ENCODE measurements at places on chromosomes 16 and 17.

DNA sequence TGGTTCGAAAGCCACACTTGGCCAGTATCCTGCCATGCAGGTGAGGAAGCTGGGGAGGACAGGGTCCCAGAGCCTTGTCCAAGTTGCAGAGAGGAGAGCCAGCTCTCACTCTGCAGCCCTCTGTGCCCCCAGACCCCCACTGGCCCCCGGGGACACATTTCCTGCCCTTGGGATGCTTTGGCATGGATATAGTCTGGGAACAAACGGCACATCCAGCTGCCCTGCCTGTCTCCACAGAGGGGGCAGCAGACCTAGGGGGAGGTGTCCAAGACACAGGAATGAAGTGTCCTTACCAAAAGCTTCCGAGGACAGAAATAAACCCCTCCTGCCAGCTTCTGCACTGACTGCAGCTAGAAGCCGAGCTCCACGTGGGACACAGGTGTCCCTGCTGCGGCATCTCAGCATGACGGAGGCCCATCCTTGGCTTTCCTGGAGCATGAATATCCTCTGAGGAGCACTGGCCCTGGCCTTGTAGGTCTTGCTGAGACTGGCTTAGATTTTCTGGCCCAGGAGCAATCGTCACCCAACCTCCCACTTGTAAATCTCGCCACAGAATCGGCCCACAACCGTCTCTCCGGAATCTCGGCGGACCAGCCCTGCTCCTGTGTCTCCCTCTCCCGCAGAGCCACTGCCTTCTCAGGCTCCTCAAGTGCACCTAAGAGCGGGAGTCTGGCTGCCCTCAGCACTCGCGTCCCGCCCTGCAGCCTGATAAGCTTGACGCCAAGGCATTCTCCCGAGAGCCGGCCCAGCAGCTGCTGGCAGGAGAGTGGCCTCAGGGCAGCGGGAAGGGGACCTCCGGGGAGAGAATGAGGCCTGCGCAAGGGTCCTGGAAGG, 1.1 kb upstream of the CAPN15 start:
- DNase-seq = peak; percentile 36

- no peak for DNase-seq
Measured at GRCh38 chr17:72795941-72796340, 296.5 kb downstream of the SLC39A11 start.

DNA sequence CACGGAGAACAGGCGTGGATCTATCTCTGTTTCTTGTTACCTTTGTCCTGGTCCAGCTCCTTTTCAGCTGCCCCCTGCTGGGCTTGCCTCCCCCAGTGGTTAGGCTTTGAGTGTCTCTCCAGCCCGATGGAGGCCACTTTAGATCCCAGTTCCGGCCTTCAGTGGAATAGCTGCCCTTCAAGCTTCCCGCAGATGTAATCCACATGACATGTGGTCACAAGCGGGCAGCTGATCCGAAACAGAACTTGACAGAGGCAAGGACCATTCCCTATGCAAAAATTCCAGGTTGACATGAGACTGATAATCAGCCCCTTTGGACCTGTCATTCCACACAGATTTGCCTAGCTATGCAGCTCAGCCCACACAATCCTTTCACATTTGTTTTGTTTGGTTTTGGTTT, 40.6 kb upstream of the AQP8 start:
- DNase-seq = no peak

DNA sequence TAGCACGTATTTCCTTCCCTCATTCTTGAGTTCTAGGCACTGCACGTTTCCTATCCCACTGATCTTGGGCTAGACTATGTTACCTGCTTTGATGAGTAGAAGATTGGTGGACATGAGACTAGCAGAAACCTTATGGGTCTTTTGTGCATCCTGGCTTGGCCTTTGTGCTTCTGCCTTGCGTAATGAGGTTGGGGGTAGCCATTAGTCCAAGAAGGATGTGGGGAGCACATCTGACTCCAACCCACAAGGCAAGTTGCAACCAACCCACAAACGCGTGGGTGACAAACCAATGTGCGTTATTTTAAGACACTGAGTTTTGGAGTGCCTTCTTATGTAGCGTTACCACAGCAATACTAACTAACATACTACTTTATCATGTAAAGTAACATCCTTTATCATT, 180.4 kb upstream of the IRX5 start:
- DNase-seq = no peak

GRCh38 chr17:5115673-5116651, at the start of gene USP6:
Gene USP6 (plus strand): TSS chr17:5116032. CDS start chr17:5130368, 14,336 bp downstream.
- no peak for DNase-seq

DNA sequence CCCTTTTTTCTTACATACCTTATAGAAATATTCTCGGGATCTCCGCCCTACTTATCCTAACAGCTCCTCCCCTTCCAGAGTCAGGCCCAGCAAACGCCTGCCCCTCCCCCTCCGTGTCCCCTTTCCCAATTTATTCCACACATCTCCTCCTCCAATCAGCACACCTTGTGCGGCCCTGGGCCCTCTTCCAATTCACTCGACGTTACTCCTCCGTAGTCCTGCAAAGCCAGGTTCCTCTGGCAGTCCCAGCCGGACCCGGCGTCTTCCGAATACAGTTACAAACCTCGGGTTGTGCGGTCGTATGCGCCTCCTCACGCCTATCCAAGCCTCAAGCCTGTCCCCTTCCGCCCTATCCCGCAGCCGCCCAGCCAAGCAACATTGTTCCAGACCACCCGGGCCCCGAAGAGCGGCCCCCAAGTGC, 677 bp downstream of the CBX1 start:
- no peak for DNase-seq

GRCh38 chr17:65158622-65159021, 21.5 kb downstream of the RGS9 start:
- no peak for DNase-seq

DNA sequence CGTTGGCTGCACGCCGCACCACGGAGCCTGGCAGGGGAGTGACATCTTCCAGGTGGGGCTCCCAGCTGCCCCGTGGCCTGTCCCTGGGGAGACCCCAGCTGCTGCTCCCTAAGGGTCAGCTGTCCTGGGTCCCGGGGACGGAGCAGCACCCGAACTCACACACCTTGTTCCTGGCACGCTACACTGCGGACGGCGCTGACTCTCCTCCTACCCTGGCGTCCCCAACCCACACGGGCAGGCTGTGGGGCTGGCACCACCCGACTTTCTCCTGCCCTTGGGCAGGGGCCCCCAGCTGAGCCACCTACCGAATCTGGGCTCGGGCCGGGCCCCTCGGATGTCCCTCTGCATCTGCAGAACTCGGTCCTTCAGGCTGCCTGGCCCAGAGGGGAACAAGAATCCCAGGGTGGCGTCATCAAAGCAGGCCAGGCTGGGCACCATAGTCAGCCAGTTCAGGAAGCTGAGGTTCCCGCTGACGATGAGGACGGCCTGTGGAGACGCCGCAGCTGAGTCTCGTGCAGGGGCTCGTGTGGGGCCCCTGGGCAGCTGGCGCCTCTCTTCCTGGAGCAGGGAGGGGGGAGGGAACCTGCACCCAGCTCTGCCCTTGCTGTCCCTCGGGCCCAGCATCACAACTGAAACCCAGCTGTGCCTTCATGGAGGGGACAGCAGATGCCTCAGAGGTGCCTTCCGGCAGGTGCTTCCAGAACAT, 70.5 kb upstream of the GNG13 start:
- no peak for DNase-seq

GRCh38 chr17:76623271-76624146, 20.0 kb downstream of the ST6GALNAC1 start:
- peak; percentile 81 for DNase-seq

DNA sequence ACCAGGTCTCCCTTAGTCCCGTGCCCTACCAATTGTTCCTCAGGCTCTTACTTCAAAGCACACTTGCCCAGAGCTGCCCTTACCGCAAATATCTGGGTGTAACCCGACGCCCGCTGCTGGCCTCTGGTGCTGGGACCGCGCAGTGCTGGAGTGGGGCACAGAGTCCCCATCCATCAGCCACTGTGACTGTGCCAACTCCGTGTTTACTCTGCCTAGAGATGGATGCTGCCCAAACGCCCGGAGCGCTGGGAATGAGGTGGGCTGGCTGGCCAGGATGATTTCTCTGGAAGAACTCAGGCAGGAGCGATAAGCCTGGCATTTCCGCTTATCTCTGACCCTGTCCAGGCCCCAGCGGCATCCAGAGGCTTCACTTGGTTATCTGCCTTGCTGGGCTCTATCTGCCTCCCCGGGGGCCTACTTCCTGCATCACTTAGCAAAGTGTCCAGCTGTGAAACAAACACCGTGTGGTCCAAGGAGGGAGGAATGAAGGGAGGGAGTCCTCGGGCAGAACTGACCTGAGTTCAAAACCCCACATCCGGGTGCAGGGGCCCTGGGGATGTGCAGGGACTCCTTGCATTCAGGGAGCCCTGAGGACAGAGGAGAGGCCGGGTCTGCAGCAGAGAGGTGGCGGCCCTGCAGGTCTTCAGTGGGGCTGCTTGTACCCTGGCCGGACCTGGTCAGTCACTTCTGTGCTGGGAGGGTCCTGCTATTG, 9.4 kb upstream of the MYLK3 start:
- DNase-seq = no peak

DNA sequence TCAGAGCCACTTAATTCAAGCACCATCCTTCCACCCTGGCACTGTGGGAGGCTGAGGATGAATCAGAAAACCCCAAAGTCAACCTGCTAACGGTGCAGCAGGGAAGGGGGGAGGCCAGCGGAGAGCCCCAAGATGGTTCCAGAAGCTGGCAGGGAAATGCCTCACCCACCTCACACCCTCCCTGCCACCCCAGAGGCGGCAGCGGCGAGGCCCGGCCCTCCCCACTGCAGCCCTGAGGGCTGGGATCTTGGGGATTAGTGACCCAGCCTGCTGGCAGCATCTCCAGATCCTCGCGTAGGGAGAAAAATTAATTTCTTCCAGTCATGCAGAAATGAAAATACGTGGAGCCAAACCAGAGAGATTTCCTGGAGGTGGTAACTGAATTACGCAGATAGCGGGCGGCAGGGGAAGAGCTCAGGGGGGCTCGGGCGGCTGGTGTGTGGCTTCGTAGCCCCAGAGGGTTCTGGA, 38.2 kb downstream of the CBFA2T3 start:
- DNase-seq = no peak

DNA sequence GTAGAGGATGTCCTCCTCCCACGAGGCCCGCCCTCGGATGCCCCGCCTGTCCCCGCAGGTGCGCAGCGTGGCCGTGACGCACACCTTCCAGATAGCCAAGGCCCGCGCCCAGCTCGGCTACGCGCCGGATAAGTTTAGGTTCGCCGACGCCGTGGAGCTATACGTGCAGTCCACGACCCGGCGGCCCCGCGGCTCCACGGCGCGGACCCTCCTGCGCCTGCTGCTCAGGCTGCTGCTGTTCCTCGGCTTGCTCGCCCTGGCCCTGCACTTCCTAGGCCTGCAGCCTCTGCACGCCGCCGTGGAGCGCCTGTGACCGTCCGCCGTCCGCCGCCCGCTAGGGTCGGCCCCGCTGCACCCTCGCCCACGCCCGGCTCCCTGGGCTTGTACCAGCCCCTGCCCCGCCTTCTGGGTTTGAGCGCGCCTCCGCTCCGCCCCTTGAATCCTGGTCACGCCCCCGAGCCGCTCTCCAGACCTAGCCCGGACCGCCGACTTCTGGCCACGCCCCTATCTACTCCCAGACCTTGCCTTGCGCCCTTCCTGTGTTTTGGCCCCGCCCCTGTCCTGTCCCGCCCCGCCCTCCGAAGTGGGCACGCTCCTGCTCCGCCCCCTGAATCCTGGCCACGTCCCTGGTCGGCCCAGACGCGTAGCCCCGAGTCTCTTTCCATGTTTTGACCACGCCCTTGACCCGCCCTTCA, 15.8 kb upstream of the EEF2K start:
- peak; percentile 82 for DNase-seq

DNA sequence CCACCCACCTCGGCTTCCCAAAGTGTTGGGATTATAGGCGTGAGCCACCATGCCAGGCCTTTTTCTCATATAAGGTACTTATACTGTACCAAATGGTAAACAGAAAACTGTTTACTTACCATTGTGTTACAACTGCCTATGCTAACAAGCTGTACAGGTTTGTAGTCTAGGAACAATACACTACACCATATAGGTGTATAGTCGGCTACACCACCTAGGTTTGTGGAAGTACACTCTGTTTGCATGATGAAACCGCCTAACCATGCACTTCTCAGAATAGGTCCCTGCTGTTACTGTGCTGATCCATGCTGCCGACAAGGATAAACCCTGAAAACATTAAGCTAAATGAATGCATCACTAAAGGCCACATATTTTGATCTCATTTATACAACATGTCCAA, 18.9 kb downstream of the DNAJA2 start:
- no peak for DNase-seq

DNA sequence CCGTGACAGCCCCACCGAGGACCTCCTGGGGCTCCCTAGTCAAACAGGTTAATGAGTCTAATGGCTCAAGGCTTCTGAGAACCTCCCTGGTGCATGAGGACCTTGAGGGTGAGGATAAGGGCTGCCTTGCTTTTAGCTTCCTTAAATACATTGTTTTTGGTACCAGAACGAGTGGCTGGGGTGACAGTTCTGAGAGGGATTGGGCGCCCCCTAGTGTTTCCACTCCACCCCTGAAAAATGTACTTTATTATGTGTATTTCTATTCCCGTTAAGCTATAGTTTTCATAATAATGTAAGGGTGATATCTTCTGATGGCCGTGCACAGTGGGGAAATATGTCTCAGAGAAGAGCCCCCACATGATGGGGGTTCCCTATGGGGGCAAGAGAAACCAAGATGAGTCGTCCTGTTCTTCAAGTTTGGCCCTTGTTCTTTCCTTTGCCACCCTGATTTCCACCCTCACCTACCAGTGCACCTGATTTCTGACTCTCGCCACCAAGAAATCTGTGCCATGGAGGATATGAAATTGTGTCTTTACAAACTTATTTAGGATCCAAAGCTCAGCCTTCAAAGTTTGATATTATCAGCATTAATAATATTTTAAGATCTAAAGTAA, 14.5 kb upstream of the VWA3A start:
- DNase-seq = peak; percentile 76

GRCh38 chr16:89549007-89549700, 11.3 kb upstream of the RPL13 start:
- no peak for DNase-seq

DNA sequence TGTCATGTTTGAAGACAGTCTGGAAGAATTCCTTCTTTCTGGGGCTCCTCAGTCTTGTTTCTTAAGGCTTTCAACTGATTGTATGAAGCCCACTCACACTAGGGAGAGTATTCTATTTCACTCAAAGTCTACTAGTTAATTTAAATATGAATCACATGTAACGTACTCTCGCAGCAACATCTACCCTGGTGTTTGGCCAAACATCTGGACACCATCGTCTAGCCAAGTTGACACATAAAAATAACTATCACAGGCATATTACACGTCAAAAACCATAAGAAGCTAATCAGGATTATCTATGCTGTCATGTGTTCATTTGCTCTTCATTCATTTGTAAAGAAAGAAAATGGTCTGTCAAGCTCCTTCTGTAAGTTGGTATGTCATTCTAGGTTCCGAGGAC, 787.4 kb downstream of the KCNJ2 start:
- no peak for DNase-seq

DNA sequence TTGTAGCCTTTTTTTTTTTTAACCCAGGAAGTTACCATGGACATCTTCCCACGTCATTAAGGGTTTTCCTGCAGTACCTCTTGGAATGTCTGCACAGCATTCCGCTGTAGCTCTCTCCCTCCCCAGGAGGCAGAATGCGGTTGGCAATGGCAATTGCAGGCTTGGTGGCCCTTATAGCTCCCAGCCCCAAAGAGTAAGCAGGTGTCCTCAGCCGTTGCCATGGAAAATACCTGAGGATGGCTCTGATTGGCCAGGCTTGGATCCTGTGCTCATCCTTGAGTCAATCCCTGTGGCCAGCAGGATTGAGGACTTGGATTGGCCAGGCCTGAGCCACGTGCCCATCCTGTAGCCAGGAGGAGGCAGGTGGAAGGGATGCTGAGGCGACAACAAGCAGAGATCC, 15.5 kb upstream of the TIMP2 start:
- DNase-seq = no peak
